Hindlimb muscle (tissue), 1 donor: ENCODE measurements at places on chromosomes 2 and 18.
A peak's percentile ranks its signal among the peaks of the same experiment; 100 is the strongest.

DNA sequence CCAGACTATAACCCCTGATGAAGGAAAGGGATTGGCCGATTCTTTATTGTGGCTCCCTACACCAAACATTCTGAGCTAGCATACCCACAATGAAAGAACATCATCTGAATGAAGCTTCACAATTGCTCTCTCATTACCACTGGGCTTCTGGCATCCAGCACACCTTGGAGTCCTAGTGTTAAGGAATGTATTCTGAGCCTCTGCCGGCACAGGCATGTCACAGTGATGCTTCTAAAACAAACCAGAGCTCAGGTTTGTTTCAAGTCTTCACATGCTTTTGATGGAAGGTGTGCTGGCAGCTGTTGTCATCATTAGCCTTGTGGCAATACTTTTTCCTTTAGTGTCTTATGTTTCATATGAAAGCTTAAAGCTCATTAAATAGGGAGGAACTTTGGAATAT is 76.3 kb upstream of the RBBP8 start:
- DNase-seq, result no peak

DNA sequence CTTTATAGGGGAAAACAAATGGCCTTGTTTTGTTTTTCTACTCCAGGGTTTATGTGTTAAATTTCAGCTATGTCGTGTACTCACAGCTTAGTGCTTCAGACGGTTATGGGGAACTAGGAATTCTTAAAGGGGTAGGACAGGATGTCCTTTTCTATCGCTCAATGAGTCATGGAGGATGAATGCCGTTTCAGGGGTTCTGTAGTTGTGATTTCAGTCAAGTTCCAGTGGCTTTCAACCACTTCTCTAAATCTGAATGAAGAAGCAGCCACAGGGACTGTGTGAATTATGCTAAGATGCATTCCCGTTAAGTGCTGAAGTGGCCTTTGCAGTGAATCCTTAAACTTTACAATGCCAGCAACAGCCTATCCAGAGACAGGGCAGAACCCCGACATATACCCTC is 1231.7 kb upstream of the ZEB2 start:
- no peak for DNase-seq

- DNase-seq, result peak; percentile 42
These were observed 1.7 kb upstream of the CTDSP1 start for GRCh38 chr2:218397820-218398436.

GRCh38 chr2:58202404-58202803 is 38.7 kb downstream of the FANCL start:
- DNase-seq, result no peak

- no peak for DNase-seq
These were observed 374.4 kb upstream of the SALL3 start for GRCh38 chr18:78605255-78605654.

- DNase-seq, result no peak
These were observed 4.8 kb upstream of the MALL start for GRCh38 chr2:110120171-110121051.

- DNase-seq, result no peak
These were observed 23.4 kb upstream of the LYPD6 start for GRCh38 chr2:149307014-149307413.

GRCh38 chr2:31238906-31239592 is 5.1 kb downstream of the EHD3 start:
- DNase-seq, result no peak

DNA sequence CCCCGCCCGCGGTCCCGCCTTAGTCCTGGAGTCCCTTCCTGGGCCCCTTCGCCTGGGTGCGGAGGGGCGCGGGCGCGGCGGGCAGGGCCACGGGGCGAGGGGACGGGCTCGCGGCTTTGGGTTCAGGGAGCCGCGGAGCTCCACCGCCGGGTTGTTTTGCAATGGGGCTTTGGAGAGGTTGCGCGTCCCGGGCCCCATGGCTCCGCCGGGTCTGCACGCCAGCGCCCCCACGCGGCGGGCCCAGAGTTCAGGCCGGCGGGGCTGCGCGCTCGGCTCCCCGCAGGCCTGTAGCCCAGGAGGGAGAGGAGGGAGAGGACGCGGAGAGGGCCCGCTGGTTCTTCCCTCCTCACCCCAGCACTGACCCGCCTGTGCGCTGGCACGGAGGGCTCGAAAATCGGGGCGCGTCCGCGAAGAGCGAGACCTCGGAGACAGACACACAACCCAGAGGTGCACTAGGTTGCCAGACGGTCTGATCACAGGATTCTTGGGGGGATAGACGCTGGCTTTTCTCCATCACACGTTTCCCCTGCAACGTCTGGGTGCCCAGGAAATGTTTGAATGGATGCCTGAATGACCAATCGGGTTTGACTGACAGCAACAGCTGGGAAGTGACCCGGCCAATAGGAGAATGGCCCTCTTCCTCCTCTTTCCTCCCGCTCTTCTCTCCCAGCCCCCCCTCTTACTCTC is 4.9 kb upstream of the SIX2 start:
- peak; percentile 75 for DNase-seq

DNA sequence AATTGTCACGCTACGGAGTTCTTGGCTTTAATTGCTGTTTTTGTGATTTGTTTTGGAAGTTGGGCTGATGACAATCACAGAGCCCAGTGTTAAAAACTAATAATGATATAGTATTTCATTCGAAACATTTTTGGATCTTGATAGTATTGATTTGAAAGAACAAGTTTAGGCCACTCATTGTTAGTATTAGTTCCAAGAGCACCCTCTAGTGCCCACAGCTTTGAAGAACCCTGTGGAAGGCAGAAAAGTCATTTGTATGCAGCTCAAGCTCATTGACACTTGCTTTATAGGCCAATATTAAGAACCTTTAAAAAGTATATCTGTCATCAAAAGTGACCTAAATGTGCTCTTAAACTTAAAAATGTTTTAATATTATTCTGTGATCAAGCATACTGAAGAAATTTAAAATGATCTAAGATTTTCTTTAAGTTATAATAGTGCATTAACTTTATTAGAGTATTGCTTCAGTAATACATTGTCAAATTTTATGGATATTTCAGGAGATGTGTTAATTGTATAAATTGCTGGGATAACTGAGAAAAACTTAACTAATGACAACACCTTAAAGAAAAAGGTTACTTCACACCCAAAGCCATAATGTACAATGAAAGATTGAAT is 191.0 kb downstream of the GRB14 start:
- DNase-seq, result peak; percentile 43

DNA sequence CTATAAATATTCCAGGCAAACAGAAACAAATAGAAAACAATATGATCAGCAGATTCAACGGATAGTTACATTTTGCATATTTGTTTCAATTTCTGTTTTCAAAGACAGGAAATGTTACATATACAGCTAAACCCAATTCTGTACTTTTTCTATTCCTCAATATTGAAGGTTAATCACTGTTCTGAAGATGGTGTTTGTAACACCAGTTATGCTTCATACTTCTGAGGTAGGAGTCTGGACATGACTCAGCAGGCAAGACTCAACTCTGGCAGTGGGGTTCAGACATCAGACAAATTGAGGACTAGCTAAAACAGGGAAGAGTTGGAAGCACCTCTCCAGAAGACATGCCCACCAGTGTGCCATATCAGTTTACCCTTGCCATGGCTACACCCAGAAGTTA is 16.6 kb downstream of the SERPINB13 start:
- no peak for DNase-seq

DNA sequence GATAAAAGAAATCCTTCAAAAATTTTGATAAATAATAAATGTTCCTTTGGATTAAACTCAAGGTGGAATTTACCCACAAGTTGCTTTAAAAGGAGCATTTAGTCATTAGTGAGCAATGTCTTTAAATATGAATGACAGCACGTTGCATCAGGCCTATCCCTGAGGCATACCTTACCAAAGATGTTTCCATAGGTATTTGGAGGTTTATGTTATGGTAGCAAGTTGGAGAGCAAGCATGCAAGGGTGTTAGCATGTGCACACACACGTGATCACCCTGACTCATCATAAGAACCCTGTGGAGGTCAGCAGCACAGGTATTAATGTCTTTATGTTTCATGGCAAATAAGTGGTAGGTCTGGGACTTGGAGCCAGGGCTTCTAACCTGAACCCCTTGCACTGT is 159.9 kb downstream of the ACTR3 start:
- DNase-seq, result no peak

GRCh38 chr2:101958061-101958460 is 33.7 kb upstream of the IL1R2 start:
- DNase-seq, result no peak

- DNase-seq, result peak; percentile 75
These were observed at the start of gene OBSL1 for GRCh38 chr2:219571311-219572236. TSS of gene OBSL1 (minus strand) at chr2:219571539. CDS start at chr2:219571232, 307 bp downstream.

GRCh38 chr2:181426672-181427071 is 30.5 kb upstream of the ITGA4 start:
- DNase-seq, result no peak

DNA sequence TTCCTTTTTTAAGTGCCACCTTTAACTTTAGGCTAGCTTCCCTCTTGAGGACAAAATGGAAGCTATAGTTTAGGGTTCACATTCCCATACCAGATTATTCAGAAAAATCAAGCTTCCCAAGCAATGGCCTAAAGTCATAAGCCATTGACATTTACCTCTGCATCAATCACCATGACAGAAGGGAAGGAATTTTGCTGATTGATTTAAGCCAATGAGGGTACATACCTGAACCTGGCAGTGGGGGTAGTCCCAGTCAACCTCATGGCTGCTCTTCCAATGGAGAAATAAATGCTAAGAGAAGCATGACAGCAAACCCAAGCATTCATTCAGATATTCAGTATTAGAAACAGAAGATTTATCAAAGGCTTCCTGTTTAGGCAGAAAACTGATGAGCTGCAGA is 128.4 kb upstream of the CREB1 start:
- no peak for DNase-seq

GRCh38 chr2:201070948-201071478 is 458 bp downstream of the HYCC2 start:
- DNase-seq, result no peak

GRCh38 chr18:58183226-58183625 is 139.2 kb downstream of the NEDD4L start:
- no peak for DNase-seq

GRCh38 chr2:33081691-33082090 is 134.9 kb downstream of the LTBP1 start:
- no peak for DNase-seq

- no peak for DNase-seq
These were observed 189.4 kb upstream of the LHCGR start for GRCh38 chr2:48944956-48945355.

GRCh38 chr2:36734304-36734703 is 37.8 kb downstream of the VIT start:
- no peak for DNase-seq

GRCh38 chr2:84223191-84223590 is 235.9 kb downstream of the SUCLG1 start:
- DNase-seq, result no peak

GRCh38 chr2:233037078-233037477 is 4.6 kb downstream of the NEU2 start:
- DNase-seq, result no peak

DNA sequence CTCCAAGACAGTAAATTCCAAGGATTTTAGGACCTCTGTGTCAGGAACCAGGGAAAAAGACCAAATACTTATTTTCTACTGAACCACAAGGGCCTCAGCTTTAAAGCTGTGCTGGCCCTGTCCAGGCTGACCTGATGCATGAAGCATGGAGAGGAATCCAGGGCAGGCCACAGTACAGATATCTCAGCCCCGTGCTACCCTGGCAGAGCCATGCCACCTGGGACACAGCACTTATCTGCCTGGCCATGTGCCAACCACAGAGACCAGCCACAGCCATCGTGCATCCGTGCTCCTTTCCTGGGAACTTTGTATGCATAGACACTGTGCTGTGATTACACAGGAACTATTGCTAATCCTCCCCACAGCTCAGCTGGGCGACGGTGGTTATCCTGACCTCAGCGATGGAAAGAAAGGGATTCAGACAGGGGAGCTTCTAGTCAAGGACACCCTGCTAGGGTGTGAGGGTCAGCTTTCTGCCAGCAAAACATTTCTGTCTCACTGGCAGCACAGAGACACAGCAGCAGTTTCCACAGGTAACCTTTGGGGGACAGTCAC is 687.4 kb upstream of the ID2 start:
- DNase-seq, result no peak

- DNase-seq, result no peak
These were observed 23.7 kb upstream of the ST8SIA3 start for GRCh38 chr18:57328665-57329064.

DNA sequence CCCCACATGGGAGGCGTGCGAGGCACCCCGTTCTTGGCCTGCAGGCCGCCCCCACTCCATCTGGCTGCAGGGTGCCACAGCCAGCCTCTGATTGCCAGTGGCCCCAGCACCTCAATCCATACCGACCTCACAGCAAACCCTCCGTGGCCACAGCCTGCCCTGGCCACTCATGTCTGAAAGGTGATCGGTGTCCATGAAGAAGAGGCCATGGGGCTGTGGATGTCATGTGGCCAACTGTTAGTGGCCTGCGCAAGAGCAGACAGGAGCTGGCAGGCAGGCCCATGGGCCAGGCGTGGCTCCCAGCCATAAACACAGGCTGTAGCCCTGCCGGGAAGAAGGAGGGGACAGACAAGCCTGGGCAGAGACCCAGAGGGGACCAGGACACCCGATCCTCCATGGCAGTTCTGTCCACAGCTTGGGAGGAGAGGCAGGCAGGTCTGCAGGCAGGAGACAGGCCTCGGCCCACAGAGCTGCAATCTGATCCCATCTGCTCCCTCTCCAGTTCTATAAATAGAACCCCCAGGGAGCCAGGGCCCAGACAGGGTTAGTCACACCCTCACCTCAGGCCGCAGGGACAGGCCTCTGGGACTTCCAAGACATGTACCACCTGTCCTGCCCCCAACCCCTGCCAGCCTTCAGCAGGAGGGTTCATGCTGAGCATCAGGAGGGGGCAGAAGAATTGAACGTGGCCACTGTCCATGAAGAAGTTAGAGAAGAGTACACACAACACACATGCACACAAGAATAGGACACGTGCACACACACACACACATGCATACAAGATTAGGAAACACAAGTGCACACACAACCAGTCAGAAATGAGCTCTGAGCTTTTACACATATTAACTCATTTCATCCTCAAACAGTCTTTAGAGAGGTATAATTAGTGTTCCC is 16.9 kb downstream of the STEAP3 start:
- no peak for DNase-seq

GRCh38 chr18:22254088-22254487 is 84.7 kb downstream of the GATA6 start:
- DNase-seq, result no peak

GRCh38 chr2:163602196-163602595 is 133.6 kb downstream of the FIGN start:
- DNase-seq, result no peak

DNA sequence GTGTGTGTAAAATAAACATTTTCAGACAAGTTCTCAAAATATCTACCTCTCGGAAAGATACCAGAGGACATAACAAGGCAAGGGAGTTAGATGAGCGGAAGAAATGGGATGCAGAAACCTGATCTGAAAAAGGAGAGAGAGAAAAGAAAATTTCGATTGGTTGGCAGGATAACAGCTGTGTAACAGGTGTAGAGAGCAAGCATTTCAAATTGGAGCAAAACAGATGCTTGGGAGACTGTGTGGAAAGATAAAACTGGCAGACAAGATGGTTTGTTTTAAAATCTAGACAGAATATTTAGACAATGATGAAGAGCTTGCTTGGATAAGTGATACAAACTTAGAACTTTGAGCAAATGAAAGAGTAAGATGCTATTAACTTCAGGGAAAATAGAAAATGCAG is 20.2 kb downstream of the CHST9 start:
- DNase-seq, result no peak
